ENCODE measurements at places on chromosomes 2 and 18. TPM values are rescaled to one million over a fixed set of nuclear protein-coding genes. Genes with fewer than 3 reads are reported as not detected.

GRCh38 chr2:12338946-12339697, 377.6 kb upstream of the TRIB2 start:
- DNase-seq: no peak
- H3K4me3 ChIP-seq: no peak overlapping the region
- no peak overlapping the region for H3K27ac ChIP-seq
- H3K36me3 ChIP-seq: no peaks in the 10 kb centered on the region
- H3K27me3 ChIP-seq: peaks cover 8% of the 10 kb centered on the region

DNA sequence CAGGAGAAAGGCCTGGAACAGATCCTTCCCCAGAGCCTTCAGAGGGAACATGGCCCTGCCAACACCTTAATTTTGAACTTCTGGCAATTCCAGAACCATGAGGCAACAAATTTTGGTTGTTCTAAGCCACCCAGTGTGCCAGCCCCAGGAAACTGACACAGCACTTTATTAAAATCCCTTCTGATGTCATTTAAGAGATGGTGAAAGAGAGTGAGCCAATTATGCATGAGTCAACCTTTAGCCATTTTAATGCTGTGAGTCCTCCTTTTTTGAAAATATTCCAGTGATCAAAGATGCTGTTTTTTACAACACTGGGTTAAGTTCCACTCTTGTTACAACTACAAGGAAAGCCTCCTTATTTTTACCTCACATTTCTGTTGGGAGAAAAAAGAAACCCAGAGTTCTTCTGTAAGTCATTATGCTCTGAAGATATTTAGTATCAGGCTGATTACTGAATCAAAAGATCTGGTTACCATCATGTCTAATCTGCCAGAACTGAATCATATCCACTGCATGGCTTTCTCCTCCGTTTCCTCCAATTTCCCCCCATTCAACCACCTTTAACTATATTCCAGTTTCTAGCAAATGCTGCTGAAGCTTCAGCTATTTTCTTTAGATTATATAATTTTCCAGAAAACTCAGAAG, 235.4 kb downstream of the TXNL1 start:
- H3K27me3 ChIP-seq: no peaks in the 10 kb centered on the region
- H3K36me3 ChIP-seq: no peaks in the 10 kb centered on the region
- H3K4me3 ChIP-seq: no peak overlapping the region
- no peak for DNase-seq
- H3K27ac ChIP-seq: no peak overlapping the region

- H3K4me3 ChIP-seq: no peak overlapping the region
- no peak overlapping the region for H3K27ac ChIP-seq
- H3K4me1 ChIP-seq: peaks cover 27% of the 10 kb centered on the region
- H3K27me3 ChIP-seq: no peaks in the 10 kb centered on the region
- peaks cover 4% of the 10 kb centered on the region for H3K36me3 ChIP-seq
Observed at GRCh38 chr18:23356424-23356823, 96.7 kb upstream of the RIOK3 start.

DNA sequence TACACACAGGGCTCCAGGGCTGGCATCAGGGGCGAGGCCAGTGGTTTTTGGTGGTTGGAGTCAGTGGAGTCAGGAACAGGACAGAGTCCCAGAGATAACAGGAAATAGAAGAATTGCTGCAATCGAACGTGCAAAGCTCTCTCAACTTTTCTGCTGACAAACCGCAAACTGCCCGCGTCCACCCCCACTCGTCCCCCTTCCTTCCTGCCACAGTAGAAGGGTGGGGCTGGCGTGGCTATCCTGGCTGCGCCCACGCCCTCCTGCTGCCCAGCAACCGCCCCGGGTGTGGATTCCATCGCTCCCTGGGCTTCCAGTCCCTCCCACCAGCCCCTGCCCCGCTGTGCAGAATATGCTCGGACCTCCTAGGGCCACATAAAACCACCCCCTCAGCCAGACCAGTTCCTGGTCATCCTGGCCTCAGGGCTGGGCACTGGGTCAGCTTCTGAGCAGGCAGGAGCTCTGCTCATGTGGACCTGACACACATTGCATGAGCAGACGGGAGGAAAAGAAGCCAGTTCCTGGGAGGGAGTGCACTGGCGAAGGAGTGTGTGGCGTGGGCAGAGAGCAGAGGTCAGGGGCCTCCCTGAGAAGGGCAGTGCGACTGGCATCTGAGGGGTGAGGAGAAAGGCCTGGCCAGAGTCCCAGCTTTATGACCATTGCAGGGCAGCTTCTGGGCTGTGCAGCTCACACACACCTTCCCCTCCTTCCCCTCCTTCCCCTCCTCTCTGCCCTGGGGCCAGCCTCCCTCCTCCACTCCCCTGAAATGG, 85.4 kb upstream of the ATG16L1 start:
- peaks cover 3% of the 10 kb centered on the region for H3K36me3 ChIP-seq
- no peaks in the 10 kb centered on the region for H3K27me3 ChIP-seq
- DNase-seq: no peak
- no peaks in the 10 kb centered on the region for H3K4me1 ChIP-seq

DNA sequence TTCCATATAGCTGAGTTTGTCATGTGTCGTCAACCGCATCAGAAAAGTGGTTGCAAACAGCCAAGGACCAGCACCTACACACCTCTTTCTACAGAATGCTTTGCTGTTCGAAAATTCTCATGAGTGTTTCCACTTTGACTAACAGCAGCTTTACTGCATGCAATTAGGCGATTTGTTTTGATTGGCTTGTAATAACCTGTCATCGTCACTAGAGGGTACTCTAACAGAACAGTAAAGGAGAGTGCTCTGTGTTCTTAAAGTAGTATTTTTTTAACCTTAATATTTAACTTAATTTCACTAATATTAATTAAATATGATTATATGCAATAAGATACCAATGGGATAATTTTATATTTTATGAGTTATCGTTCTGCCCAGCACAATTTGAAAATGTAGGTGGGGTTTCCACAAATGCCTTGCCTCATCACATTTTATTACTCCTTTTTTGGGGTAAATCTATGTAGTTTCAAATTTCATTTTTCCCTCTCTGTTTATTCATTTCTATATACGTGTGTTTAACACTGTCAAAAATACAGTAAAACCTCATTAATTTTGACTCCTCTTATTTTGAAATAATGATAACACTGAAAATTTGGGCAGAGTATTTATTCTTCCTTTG, 502.2 kb downstream of the NRXN1 start:
- no peaks in the 10 kb centered on the region for H3K36me3 ChIP-seq
- no peaks in the 10 kb centered on the region for H3K4me1 ChIP-seq
- no peak overlapping the region for H3K4me3 ChIP-seq
- H3K27me3 ChIP-seq: no peaks in the 10 kb centered on the region

DNA sequence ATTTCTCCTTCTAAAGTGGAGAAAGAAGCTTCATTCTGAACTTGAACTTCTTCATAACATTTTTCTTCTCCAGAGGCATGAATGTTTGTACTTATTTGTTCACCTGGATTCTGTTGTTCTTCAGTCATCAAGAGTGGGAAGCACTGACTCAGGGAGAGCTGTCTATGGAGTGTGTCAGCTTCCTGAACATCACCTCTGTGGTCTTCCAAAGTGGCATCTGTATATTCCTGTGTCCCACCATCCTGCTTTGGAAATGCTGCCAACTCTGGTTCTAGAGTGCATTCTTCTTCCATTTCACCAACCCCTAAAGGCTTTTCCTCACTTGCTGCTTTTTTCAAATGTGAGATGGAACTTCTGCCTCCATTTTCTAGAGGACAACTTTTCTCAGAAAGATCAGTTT, 59.5 kb downstream of the TTN start:
- no peak for DNase-seq
- no peaks in the 10 kb centered on the region for H3K27me3 ChIP-seq
- no peak overlapping the region for H3K27ac ChIP-seq

- no peaks in the 10 kb centered on the region for H3K4me1 ChIP-seq
- H3K27ac ChIP-seq: no peak overlapping the region
- H3K27me3 ChIP-seq: no peaks in the 10 kb centered on the region
- no peak for DNase-seq
- no peak overlapping the region for H3K4me3 ChIP-seq
- H3K36me3 ChIP-seq: no peaks in the 10 kb centered on the region
Observed at GRCh38 chr2:63755216-63755615, 86.5 kb upstream of the UGP2 start.

- no peak for DNase-seq
- H3K4me3 ChIP-seq: no peak overlapping the region
- peaks cover 75% of the 10 kb centered on the region for H3K27me3 ChIP-seq
- no peak overlapping the region for H3K27ac ChIP-seq
- H3K36me3 ChIP-seq: no peaks in the 10 kb centered on the region
Observed at GRCh38 chr2:176641436-176641835, 372.2 kb downstream of the MTX2 start.

DNA sequence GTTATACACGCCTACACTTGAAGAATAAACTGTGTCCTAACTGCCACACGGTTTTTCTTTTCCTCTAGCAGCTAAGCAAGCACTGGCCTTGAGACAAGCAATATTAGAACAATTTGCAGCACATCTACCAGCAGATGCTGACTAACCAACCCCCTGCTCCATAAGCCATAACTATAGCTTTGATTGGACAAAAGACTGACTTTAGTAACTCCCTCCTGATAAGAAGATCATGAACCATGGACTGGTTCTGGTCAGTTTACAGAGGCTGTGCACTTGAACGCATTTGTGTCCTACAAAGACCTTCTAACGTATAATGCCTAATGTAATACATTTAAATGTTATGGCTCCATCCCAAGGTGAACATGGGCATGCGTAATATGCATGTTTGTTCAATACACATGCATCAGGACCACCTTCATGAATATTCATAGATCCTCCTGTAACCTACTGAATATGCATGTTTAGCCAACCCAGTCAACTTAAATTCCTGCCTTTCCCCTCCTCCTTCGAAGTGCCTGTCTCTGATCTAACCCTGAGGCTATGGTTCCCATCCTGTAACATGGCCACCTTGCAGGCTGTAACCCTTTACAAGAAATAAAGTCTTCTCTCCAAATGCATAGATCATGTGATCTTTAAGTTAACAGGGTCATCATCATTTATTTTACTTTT, 26.5 kb downstream of the SLC4A5 start:
- DNase-seq: no peak
- no peaks in the 10 kb centered on the region for H3K36me3 ChIP-seq
- H3K4me3 ChIP-seq: no peak overlapping the region
- H3K4me1 ChIP-seq: no peaks in the 10 kb centered on the region
- H3K27ac ChIP-seq: no peak overlapping the region

DNA sequence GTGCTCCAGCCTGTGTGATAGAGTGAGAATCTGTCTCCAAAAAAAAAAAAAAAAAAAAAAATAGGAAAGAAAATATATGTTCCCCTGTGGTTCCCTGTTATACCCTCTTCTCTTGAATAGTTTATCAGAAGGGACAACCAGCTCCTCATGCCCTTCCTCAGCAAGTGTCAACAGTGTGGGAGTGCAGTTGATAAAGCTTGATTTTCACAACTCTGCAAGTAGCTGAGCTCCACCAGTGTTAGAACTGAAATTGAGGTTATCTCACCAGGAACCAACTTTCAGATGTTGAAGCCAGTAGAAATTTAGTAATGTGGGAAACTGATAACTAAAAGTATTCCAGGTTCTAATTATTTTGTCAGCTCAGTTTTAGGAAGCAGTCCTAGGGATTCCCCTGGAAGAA, 25.1 kb downstream of the NEDD4L start:
- peaks cover 23% of the 10 kb centered on the region for H3K27me3 ChIP-seq
- H3K4me1 ChIP-seq: no peaks in the 10 kb centered on the region
- H3K27ac ChIP-seq: no peak overlapping the region

DNA sequence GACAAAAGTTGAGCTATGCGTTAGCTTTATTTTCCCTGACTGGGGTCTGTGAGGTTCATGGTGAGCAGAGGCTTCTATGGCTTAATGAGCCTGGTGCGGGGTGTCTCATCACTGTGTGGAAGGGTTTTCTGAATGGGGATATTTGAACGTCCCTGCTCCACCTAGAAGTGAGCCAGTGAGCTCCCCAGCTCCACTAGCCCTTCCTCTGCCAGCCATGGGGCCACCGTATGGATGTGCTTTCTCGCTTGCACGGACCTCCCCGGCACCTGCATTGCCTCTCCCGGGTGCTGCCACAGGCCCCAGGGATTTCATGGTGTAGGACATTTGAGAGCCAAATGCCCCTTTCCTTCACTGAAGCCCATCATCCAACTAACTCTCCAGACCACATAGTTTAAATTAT, 37.8 kb downstream of the CYP26B1 start:
- DNase-seq: no peak
- peaks cover 7% of the 10 kb centered on the region for H3K27me3 ChIP-seq
- no peak overlapping the region for H3K4me3 ChIP-seq
- no peaks in the 10 kb centered on the region for H3K36me3 ChIP-seq
- H3K4me1 ChIP-seq: no peaks in the 10 kb centered on the region

DNA sequence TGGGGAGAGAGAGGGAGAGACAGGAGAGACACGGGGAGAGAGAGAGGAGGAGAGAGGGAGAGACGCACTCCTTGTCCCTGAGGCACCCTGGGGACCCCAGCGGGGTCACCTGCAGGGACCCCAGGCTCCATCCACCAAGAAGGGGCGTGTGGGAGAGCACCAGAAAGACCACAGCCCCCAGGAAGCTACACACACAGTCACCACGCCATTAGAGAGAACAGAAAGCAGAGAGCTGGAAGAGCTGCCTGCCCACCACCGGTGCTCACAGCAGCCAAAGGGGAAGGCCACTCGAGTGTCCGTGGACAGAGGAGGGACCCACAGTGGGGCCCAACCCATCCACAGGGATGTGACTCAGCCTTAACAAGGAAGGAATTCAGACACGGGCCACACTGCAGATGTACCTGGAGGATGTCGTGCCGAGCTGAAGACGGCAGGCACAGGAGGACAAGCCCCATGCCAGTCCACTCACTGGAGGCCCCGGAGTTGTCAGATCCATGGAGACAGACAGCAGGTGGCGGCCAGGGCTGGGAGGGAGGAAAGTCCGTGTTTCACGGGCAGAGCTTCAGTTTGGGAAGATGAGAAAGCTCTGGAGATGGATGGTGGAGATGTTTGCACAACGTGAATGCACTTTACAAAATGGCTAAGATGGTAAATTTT, 11.5 kb upstream of the NFATC1 start:
- no peak overlapping the region for H3K4me3 ChIP-seq
- no peaks in the 10 kb centered on the region for H3K36me3 ChIP-seq
- no peak overlapping the region for H3K27ac ChIP-seq
- peaks cover 17% of the 10 kb centered on the region for H3K4me1 ChIP-seq

DNA sequence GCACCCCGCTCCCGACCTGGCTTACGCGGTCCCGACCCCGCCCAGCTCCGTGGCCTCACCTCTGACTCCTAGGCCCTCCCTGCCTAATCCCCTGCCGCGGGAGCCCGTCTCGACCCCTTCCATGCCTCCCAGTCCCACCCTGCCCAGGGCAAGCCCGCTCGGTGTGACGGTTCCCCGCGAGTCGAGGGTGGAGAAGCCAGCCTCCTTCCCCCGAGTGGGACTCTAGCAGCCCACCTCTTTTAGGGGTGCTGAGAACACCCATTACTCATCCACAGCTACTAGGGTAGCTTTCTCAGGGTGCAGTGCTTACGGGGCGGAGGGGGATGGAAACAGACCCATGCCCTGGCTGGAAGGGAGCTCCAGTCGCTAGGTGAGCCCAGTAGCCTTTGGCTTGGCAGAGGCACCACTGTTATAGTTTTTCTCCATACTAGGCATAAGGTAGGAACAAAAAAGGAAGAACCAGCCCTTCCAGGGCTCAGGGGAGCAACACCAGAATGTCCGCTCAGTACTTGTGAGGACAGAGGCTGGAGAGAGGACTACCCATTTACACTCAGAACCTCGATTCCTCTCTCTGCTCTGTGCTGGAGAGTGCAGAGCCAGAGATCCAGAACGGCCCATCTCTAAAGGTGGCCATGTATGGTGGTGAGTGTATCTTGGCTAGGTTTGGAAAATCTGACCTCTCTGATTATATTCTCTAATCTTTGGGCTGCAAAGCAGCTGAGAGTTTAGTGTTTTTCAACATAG, 606 bp downstream of the AGBL5 start:
- DNase-seq: no peak
- peaks cover 9% of the 10 kb centered on the region for H3K36me3 ChIP-seq
- no peaks in the 10 kb centered on the region for H3K27me3 ChIP-seq
- H3K4me3 ChIP-seq: peak overlapping the region; percentile 89

The UBR3 gene
- total RNA-seq: 21.0 TPM

The MYO7B gene
- 0.79 TPM for total RNA-seq

The DTNB gene
- total RNA-seq: 29.7 TPM

The DPP10 gene
- total RNA-seq: not detected

All from activated T-cell treated with anti-CD3 and anti-CD28 coated beads, Interleukin-2, amount 50 U/mL, for 72 hours (primary cell).